ENCODE measurements at places on chromosomes 7 and 10. TPM values are rescaled to one million over a fixed set of nuclear protein-coding genes. Genes with fewer than 3 reads are reported as not detected.

DNA sequence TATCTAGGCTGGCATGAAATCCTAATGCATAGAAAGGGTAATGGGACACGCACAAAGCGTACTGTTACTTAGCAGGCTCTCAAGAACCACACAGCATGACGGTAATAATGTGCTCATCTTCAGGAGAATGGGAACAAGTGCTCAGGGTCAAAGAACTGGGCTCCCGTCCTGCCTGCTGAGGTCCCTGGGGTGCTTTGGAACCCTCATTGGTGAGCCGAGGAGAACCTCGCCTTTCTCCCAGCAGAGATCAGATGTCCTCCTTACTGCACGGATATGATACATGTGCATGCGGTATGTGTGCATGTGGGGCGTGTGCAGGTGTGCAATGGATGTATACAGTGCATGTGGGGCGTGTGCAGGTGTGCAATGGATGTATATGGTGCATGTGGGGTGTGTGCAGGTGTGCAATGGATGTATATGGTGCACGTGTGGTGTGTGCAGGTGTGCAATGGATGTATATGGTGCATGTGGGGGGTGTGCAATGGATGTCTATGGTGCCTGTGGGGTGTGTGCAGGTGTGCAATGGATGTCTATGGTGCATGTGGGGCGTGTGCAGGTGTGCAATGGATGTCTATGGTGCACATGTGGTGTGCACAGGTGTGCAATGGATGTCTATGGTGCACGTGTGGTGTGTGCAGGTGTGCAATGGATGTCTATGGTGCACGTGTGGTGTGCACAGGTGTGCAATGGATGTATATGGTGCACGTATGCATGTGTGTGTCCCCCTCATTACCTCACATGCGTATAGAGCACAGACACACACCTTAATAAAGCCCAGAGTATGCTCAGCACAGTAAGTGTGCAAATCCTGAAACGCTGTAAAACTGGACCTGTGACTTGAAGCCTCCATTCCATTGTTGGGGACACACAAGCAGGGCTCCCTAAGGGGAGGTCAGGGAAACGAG is 336.3 kb downstream of the PTPRN2 start:
- no peak for DNase-seq

- DNase-seq = no peak
Observed at GRCh38 chr10:114083040-114083439, 39.4 kb downstream of the ADRB1 start.

DNA sequence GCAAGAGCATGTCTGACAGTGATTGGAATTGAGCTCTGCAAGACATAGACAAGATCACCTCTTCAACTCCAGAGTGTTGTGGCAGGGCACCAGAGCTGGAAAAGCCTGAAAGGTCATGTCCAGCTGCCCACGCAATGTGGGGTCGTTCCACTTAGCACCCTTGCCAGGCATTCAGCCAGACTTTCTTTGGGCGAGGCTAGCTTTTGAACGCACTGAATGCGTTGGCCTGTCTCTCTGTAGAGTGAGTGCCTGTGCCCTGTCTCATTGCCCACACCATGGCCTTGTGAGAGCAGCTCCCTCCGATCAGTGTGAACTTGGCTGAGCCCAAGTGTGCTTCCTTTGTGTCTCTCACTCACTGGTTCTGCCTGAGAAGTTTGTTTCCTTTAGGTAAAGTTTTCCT is 23.3 kb downstream of the UBTD1 start:
- DNase-seq = no peak

TLX1 gene
- 1.3 TPM for total RNA-seq

DEPP1 gene
- total RNA-seq = 44.6 TPM

CYP26C1 gene
- not detected for total RNA-seq

RNF32 gene
- total RNA-seq = 0.92 TPM
